A172 (cell line): ENCODE measurements at places on chromosomes 3 and 15.

DNA sequence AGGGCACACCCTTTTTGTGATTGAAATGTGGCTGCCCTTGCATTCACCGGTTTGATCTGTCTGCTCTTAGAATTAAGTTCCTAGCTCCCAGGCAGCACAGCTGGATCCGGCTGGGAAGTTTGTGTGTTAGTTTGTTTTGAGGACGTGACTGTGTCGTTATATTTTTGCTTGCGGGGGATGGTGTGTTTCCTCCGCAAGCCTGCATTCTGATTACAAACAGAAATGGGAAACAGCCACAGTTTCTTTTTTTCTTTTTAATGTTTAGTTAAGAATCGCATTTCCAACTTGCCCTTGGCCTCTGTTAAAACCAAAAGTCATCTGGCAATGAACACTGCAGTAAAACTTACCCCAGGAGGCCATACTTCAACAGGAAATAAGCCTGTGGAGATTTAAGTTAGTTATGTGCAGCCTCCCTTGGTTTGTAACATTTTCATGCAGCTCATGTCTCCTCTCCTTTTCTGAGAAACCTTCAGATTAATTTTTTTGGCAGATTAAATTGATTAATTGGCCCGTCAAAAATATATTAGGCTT, 888 bp downstream of the TMOD3 start:
- DNase-seq = peak; percentile 16

DNA sequence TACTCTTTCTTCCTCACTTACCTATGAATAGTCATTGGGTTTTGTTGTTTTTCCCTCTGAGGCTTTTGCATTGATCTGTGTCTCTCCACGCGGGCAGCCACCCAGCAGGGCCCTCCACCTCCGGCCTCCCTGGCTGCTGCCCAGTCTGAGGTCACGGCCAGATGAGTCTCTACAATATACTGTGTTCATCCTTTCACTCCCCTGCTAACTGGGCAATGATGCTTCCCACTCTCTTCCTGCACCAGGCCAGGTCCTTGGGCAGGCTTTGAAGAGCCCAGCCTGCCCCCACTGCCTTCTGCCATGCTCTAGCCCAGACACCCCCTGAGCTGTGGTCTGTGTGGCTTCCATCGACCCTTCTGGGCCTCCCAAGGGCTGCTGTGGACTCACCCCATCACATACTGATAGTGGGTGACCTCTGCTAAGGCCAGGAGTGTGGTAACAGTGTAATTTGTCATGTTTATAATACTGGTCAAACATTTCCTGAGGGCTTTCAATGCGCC, 18.0 kb downstream of the PDIA5 start:
- DNase-seq = no peak

DNA sequence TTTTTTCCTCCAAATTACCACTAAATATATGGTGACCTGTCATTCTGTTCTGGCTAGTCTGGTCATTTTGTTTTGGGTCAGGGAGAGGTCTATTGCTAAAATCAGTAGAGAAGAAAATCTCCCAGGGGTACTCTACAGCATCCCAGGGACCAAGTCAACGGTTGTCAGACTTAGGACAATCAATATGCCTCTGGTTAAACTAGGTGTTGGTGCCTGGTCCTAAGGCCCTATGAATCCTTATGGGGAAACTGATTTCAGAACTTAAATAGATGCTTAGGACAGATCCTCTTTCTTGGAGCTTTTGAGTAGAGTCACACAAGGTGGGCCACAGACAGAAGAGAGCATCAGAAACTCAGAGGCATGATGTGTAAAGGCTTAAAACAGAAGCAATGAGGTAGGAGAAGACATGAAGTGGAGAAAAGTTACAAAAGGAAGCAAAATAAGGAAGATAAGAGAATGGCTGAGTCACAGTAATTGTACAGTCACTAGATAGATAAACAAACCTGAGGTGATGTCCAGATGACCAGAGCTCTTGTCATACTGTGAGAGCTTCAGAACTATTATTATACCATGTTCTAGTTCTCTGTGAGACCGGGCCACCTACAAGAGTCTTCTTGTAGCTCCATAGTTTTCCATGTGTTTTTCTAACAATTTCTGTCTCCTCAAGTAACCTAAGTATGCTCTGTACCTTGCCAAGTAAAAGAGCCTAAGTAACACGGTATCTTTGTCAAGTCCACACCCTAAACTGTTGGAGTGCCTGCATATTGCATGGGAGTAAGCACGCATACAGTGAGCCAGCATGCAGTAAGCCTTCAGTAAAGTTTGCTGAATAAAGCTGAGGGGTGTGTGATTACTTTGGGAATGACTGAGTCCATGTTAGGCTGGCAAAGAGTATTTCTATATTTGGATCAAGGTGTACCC, 44.6 kb upstream of the LEKR1 start:
- DNase-seq = peak; percentile 77

DNA sequence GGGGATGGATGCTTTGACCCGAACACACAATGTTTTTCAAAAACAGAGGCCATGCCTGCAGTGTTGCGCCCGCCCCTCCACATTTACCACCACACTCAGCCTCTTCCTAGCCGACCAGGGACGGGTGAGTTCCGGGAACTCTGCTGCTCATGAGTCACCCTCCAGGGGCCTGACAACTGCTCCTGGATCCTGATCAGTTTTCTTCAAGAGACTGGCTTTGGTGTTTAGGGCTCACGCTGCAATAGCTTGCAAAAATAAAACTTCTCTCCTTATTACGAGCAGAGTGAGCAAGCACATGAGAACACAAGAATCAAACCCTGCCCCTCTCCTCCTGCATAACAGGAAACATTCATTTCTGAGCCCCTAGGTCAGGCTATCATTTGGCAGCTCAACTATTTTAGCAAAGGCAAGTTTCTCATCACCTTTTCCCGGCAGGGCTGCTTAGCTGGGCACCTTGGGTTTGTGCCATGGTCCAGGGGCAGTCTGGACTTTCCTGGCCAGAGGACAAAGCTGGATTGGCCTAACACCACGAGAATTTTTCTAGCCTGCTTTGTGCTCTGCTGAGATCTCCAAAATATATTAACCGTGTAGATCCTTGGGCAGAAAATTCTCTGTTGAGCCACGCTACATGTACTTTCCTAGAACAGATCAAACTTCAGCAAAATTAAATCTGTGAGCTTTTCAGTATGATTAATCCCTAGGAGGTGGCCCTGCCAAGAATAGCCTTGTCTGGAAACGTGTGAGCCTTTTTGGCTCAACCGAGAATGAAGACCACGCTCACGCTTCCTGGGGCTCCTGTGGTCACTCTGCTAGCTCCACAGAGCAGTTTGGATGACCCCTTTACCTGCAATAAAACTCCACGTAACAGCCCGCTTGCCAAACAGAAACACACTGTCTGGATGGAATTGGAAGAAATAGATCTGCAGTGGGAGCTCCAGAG, 52.7 kb upstream of the SPATA12 start:
- DNase-seq = peak; percentile 72

GRCh38 chr15:90743407-90743806, 26.3 kb downstream of the BLM start:
- DNase-seq = no peak

GRCh38 chr3:113548501-113548900, 16.1 kb downstream of the SIDT1 start:
- no peak for DNase-seq

- DNase-seq = no peak
These were observed 35.1 kb upstream of the LMCD1 start for GRCh38 chr3:8466526-8466925.

GRCh38 chr15:74400915-74401757, 32.6 kb downstream of the SEMA7A start:
- DNase-seq = peak; percentile 35

- DNase-seq = peak; percentile 97
These were observed 5.7 kb downstream of the EIF4G1 start for GRCh38 chr3:184320104-184320445.

GRCh38 chr15:70794596-70795310, 31.4 kb upstream of the UACA start:
- peak; percentile 28 for DNase-seq

GRCh38 chr3:5791558-5791957, 604.1 kb downstream of the EDEM1 start:
- DNase-seq = no peak

- no peak for DNase-seq
These were observed 666 bp upstream of the SEMA3F start for GRCh38 chr3:50154476-50154839.

DNA sequence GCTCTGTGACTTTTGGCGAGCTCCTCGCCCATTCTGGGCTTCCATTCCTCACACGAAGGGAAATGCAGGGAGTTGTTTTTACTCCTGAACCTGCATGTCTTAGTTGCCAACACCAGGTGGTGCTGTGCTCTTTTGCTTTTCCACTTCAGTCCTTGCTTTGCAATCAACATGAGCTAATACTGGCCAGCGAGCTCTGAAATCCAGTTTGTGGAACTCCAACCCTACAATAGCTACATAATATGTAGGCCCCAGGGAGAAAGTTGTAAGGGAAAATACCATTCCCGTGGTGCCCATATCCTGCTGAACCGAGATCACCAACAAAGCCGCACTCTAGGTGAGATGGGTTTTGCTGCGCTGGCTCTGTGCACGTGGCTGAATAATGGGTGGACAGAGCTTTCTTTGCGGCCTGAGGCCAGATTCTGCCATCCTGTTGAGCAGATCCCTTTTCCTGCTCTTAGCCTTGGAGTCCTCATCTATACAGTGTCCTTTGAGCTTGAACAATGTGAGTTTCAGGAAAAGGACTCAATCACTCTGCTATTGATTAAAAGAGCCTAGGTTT, 25.0 kb downstream of the LSM3 start:
- DNase-seq = peak; percentile 70
